BJ (cell line): ENCODE measurements at places on chromosomes 5 and 9.

GRCh38 chr9:117777823-117778222 is 73.6 kb downstream of the TLR4 start:
- DNase-seq: no peak

GRCh38 chr5:113336975-113337374 is 97.8 kb downstream of the TSSK1B start:
- no peak for DNase-seq

DNA sequence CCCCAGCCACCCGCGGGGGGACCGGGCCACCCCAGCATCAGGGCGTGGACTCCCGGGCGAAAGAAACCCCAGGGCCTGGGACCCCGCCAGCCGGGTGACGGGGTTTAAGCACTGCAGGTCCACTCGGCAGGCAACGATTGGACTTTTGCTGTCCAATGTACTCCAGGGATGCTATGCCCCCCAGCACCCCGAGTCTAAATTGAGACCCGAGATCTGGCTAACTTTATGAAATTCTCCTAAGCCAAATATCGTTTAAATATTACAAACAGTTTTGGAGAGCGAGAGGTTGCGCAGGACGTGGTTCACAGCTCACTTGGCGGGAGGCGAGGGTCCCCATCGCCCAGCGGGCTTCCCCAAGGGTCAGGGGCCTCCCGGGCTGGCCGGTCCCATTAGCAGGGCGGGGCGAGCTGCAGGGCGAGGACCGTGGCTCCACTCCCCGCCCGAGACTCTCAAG is 384 bp upstream of the MRPS2 start:
- DNase-seq: no peak

DNA sequence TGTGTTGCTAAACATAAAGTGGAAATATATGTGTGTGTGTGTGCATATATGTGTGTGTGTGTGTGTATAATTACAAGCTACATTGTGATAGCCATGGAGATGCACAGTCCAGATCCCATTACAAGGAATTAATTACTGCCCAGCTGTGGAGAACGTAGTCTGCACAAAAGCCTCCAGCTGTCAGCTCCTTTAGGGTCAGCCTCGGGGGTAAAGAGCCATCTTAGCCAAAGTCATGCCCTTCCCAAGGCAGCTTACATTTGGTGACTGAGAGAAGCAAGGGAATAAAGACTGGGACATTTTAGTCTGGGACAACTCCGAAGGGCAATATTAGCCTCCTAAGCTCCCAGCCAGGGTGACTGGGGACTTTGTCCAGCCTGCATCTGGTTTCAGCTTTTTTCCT is 21.9 kb upstream of the FOCAD start:
- no peak for DNase-seq

DNA sequence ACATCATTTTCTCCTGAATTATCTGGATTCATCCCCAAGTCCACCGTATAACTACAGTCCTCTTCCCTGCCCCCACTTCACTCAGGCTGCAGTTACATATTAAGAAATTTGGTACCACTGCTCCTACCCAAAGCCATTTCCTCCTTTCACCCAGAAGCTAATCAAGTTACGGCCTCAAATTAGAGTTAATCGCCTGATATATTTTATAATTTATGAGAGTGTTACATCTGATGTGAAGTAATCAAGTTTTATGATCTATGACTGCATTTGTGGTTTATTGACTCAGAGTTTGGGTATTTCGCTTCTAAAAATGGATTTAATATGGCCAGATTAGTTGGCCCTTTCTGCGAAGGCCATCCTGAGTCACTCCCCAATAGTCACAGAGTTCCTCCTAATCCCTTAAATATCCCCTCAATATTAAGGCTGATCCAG is 223.6 kb upstream of the KIF2A start:
- DNase-seq: peak; percentile 28

GRCh38 chr5:83516377-83516776 is 44.8 kb downstream of the VCAN start:
- DNase-seq: no peak

DNA sequence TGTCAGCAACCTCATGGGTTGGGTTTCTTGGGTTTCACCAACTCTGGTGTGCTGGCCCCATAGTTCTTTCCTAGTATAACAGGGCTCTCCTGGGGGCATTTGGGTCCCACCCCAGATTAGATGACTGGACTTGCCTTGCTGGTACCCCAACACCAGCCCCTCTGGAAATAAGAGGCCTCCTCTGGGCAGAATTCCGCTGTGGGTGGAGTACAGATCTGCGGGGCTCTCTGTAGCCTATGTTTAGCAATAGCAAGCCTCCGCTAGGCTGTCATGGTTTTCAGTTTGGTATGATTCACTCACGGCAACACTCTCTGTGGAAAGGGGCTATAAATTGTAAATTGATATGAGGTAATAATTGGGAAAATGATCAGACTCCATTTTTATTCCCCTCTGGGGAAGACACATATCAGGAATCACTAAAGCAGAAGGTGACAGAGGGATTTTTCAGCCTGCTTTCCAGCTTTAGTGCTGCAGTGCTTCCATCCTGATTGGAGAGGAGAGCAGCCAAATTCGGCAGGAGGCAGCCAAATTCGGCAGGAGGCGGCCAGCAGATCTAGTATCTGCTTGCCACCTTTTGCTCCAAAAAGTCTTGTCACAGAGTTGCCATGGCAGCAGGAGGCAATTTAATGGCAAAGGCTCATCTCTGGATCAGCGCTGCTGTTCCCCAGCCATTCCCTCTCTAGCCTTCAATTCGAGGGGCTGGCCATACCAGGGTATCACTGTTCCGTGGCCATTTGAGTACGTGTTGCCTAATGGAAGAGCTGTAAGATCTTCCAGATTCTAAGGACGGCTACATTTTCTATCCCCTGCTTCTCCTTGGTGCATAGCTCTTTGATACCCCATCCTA is 84.6 kb downstream of the SLC44A1 start:
- DNase-seq: no peak

- no peak for DNase-seq
Observed at GRCh38 chr9:20331095-20331685, 291.1 kb downstream of the MLLT3 start.

DNA sequence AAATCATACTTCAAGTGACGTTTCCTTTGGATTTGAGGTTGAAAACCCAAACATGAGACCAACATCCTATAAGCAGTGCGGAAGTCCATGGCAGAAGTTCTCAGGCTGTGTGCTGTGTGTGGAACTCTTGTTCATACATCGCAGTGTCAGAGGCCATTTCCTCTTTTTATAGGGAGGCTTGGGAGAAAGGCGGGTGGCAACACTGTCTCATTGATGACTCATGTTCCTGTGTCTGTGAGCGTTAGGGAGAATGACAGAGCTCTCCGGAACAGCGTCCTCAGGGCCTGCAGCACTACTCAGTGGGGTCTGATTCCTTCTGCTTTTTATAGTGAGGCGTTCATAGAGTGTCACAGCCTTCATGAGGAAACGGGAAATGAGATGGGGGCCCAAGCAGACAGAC is 98.8 kb upstream of the BASP1 start:
- peak; percentile 86 for DNase-seq

GRCh38 chr9:28808042-28808441 is 1234.8 kb upstream of the C9orf72 start:
- DNase-seq: no peak

GRCh38 chr5:58002323-58002722 is 457.6 kb downstream of the PLK2 start:
- no peak for DNase-seq

DNA sequence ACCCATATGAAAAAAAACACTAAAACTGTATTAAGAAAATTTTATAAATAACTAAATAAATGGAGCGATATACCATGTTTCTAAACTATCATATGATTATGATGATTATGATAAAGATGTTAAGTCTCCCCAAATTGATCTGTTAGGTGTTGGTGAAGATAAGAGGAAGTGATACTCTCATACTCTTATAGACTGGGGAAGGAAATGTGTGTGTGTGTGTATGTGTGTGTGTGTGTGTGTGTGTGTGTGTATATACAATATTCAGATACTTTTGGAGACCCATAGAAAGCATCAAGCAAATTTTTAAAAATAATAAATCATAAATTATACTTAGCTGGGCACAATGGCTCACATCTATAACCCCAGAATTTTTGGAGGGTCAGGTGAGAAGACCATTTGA is 62.9 kb downstream of the TMEM232 start:
- no peak for DNase-seq
